ENCODE measurements at places on chromosomes 11 and 22. TPM values are rescaled to one million over a fixed set of nuclear protein-coding genes. Genes with fewer than 3 reads are reported as not detected.

DNA sequence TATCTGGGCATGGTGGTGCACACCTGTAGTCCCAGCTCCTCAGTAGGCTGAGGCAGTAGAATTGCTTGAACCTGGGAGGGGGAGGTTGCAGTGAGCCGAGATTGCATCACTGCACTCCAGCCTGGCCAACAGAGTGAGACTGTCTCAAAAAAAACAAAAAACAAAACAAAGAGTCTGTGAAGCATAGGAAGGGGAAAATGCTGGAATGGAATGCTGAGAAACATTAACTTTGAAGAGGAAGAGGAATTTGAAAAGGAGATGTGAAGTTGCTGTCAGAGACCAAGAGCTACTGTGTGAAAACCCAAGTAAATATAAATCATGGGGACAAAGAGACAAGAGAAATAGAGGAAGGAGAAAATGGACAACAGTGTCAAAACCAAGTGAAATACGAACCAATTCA is 455.1 kb upstream of the ARHGAP42 start:
- DNase-seq = no peak

- DNase-seq = no peak
Observed at GRCh38 chr22:16603448-16603768, 10.8 kb upstream of the CCT8L2 start.

- no peak for DNase-seq
Observed at GRCh38 chr11:122599434-122599833, 56.1 kb upstream of the UBASH3B start.

Gene BIK
- not detected for total RNA-seq

- DNase-seq = no peak
Observed at GRCh38 chr11:64510759-64511158, 80.3 kb upstream of the SLC22A12 start.

GRCh38 chr11:114073828-114074381 is 14.4 kb downstream of the ZBTB16 start:
- DNase-seq = peak; percentile 60

Gene C11orf87
- total RNA-seq = not detected

DNA sequence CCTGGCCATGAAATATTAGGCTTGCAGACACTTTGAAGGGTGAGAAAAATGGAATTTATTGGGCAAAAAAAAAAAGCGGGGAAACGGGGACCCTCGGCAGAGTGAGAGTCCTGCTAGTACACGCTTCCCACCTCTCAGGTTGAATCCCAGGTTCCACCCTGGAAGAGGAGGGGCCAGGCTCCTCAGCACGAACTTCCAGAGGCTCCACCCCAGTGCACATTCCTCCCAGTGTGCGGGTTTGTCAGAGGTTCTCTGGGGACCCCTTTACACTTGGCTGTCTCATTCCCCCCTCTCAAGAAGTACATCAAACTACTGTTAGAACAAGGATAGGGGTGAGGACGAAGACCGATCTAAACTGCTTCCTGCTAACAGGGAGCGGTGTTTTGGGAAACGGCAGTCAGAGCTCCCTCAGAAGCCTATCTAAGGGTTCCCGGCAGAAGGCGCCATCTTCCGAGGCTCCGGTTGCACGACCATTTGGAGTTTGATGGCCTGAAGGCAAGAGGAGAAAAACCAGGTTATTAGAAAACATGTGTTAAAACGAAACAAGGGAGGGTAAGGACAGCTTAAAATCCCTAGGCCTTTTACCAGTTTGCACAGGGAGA is 27.5 kb downstream of the FOLR3 start:
- DNase-seq = no peak

Gene MAJIN
- total RNA-seq = not detected

- no peak for DNase-seq
Observed at GRCh38 chr11:123381817-123382554, 48.1 kb upstream of the GRAMD1B start.

Gene SMC1B
- not detected for total RNA-seq

Gene TIMP3
- 70.7 TPM for total RNA-seq

GRCh38 chr22:28268171-28268570 is 349.1 kb upstream of the PITPNB start:
- DNase-seq = no peak

DNA sequence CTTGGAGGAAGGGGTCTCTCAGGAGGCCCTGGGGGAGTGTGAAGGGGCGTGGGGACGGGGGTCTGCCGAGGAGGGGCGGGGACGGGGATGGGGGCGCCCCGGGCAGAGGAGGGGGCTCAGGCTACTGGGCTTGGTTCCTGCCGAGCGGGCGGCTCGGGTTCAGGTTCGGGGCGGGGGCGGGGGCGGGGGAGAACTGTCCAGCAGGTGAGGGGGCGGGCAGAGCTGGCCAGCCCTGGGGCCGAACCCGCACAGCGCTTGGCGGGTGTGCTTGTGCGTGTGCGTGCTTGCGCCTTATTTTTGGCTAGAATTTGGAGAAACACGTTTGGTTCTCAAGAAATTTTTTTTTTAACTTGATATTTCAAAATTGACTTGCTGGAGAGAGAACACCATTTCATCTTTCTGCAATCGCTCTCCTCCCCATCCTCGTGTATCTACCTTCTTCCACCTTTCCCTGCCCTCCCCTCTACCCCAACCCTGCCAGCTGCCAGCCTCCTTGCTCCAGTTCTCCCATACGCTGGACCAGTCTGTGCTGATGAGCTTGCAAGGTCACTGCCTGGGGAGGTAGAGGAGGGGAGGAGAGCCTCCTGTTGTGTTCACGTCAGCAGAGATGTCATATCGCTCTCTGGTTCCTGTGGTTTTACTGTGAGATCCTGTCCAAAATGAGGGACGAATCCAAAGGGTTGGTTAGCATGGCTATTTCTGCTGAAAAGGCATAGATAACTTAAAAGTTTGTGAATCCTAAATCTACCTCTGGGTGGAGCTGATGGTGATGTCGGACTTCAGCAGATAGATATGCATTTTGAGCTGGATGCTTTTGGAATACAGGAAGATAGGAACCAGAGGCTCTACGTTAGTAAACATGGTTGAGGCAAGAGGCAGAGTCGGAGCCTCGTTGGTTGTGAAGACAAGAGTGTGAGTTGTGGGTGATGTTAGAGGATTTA is 668 bp downstream of the MADD start:
- no peak for DNase-seq

Gene AMOTL1
- total RNA-seq = 225 TPM

Gene CABP4
- 0.93 TPM for total RNA-seq

DNA sequence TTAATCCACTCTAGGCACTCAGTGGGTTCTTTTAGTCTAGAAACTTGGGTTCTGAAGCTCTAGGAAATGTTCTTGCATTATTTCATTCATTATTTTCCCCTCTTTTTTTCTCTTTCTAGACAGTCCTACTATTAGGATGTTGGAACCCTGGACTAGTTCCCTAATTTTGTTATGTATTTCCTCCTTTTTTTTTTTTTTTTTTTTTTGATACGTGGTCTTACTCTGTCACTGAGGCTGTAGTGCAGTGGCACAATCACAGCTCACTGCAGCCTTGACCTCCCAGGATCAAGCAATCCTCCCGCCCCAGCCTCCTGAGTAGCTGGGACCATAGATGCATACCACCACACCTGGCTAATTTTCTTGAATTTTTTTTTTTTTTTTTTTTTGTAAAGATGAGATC is 9.4 kb downstream of the UPB1 start:
- no peak for DNase-seq

DNA sequence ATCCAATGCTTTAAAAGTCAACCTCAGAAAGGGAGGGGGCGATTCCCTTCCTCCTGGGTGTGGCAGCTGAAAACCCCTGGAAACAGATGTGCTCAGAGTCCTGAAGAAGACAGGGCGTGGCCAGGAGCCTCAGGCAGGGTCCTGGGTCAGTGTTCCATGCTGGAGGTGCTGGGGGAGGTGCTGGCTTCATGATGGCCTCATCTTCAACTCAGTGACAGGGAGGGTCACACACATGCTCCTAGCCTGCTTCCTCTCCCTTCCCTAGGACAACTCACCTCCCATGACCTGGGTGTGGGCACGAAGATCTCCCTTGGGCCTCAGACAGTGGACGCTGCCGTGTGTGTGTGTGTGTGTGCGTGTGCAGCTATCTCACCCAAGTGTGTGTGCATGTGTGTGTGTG is 245.6 kb upstream of the B3GAT1 start:
- DNase-seq = no peak

Gene RPL27A
- 673 TPM for total RNA-seq

GRCh38 chr11:10778217-10778970 is 27.3 kb downstream of the CTR9 start:
- peak; percentile 76 for DNase-seq

DNA sequence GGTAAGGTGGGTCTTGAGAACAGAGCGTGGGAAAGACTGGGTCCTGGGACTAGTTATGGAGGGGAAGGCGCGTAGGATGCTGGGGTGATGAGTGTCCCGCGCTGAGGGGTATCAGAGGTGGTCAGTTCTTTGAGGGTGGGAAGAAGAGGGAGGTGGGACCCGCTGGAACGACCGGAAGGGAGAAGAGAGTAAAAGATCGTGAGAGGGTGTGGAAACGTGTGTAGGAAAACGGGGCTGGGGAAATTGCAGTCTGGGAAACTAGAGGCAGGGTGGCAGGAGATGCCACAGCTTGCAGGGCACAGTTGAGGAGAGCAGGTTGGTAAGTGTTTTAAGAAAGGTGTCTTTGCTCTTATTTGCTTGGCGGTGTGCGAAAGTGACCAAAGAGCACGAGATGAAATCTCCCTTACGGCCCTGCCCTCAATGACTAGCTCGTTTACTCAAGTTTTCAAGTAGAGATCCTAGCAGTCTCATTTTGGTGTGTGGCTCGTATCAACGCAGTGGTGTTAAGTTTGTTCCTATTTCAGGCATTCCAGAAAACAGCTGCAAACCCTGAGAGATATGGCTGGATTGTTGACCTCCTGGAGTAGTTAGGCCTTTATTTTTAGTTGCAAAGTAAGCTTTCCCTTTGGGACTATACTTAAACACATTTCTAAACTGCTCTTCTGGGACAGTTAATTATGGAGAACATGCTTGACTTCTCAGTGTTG is 615 bp downstream of the STT3A start:
- DNase-seq = no peak

Gene BATF2
- total RNA-seq = 2.5 TPM

GRCh38 chr11:65414776-65415498 is 7.7 kb upstream of the NEAT1 start:
- DNase-seq = no peak

- no peak for DNase-seq
Observed at GRCh38 chr11:114466742-114467141, 27.5 kb downstream of the REXO2 start.

- DNase-seq = no peak
Observed at GRCh38 chr22:32237906-32238305, 17.2 kb downstream of the SLC5A4 start.

Measured in psoas muscle (tissue), 8 donors.